GOT3 (cell line): ENCODE measurements at places on chromosomes 2 and 18.

GRCh38 chr18:9058406-9058805, 44.1 kb upstream of the NDUFV2 start:
- no peak for DNase-seq

DNA sequence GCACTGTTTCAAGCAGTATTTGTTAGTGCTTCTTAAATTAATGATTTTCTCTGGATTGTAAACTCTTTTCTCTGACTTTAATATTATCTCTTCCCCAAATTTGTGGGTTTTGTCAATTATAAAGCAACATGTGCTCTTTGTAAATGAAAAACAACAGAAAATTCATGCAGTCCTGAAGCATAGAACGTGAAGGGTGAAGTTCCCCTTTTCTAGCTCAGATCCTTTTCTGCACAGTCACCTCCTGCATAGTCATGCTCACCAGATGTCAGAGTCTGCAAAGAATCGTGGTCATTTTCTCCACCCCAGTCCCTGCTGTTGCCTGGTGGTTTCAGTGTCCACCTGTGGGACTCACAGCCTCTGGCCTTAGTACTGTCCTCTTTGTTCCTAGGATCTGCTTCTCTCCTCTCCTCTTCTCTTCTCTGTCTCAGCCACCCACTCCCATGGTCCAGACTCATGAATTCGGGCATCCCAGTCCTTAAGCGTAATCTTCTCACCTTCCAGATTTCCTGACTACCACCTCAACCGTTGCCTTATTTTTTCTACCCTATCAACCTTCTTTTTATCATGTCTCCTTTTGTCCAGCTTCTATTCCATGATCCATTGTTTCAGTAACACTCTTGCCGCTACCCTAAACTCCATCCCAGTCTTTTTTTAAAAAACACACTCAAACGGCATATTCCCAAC, 229.1 kb downstream of the RTP5 start:
- DNase-seq = no peak

DNA sequence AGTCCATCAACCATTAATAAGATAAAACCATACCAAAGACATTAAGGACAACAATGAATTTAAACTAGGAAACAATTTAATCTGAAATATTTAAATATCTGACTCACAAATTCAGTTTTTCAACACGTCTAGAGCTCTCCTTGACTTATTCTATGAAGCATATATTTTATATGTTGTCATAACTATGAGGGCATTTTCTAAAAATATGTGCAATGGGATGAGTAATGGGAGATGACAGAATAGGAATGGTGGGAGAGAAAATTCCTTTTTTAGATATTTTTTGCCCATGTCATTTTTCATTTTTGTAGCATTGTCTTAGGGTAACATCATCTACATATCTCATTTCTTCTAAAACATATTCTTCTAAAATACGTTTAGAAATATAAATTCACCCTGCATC, 79.2 kb upstream of the CDH2 start:
- no peak for DNase-seq

DNA sequence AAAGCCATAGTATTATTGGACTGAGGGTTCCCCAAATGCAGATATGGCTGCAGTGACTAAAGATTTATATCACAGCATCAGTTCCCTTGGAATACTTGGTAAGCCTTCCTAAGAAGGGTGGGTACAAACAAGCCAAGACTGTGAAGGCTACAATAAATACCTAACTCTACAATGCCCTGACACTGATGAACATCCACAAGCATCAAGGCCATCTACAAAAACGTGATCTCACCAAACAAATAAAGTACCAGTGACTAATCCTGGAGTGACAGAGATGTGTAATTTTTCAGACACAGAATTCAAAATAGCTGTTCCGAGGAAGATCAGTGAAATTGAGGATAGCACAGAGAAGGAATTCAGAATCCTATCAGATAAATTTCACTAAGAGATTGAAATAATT, 254.5 kb downstream of the PARD3B start:
- no peak for DNase-seq

- no peak for DNase-seq
These were observed 32.0 kb upstream of the LOXHD1 start for GRCh38 chr18:46688853-46689525.

DNA sequence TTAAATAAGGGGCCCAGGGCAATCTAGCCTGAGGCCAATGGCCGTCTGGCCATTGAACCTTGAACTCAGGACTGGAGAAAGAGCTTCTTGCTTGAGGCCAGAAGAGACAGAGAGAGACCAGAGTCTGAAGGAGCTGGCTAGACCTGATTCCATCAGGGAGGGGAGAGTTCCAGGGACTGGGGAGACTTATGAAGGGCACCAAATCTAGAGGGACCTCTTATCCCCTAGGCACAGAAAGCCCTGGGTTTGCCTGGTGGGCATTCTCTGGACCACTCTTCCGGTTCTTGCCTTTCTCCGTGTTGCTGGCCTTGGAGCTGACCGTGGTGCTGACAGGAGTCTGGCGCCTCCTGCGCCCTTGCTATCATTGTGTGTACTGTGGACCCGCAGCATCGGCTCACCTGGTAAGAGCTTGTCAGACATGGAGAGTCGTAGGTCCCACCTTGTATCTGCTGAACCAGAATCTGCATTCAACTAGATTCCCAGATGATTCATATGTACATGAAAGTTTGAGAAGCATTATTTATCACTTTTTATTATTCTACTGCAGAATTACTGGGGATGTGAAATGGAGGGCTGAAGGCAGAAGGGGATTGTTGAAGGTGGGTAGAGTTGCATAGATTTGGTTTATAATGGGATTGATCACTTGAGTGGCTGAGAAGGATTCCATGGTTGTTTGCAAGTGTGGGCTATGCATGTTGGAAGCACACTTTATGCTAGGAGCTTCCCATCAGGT, 4.3 kb upstream of the TRPM8 start:
- no peak for DNase-seq

DNA sequence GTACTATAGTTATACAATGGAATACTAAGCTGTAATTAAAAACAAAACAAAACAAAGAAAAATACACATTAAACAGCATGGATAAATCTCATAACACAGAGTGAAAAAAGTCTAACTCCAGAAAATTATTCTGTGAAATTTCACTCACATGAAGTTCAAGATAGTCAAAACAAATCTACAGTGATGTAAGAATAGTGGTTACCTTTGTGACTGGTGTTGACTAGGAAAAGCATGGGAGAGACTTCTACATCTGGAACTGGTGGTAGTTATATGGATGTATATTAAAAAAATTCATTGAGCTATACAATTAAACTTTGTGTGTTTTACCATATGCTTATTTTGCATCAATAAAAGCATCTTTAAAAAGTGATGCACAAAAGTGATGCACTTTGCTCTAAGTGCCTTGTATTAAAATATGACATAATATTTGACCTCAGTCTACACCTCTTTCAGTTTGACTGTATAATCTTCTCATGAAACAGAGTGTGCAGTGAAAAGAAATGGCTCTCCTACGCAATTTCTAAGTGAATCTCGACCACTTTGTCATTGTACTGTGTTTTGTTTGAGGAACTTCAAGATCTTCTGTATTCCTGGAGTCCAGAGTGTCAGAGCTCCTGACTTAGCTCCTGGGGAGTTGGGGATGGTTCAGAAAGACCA, 28.0 kb downstream of the STAT4 start:
- DNase-seq = no peak
